ENCODE measurements at places on chromosomes 3 and 15.

DNA sequence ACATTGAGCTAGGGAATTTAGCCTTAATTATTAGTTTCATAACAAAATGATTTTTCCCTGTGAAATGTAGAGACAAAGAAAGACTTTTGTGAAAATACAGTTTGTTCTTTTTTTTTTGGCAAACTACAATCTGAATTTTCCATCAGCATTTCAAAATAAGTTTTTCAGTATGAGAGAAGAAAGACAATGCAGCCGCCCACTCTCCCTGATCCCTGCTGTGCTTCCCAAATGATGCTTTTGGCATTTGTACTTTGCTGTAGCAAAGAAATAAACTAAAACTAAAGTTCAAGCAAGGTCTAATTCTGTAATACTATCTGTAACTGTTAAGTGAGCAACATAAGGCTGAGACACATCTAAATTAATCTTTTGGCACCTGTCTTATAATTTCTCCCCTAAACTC lies 782.2 kb downstream of the VGLL3 start:
- no peak for DNase-seq

GRCh38 chr3:3119393-3119851 lies 7.3 kb upstream of the TRNT1 start:
- DNase-seq: no peak

GRCh38 chr3:33438881-33439545 lies 1.2 kb downstream of the UBP1 start:
- no peak for DNase-seq

DNA sequence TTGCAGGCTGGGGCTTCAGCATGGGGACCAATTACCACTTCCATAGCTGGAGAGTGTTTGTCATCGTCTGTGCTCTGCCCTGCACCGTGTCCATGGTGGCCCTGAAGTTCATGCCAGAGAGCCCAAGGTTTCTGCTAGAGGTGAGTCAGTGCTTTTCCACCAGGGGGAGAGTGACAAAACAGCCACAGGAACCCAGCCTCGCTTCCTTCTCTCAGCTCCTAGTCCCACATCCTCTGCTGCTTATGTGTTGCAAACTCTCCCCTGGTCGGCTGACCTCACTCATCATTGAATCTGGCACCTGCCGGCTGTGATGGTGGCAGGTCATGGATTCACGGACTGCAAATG lies 158.3 kb downstream of the SV2B start:
- no peak for DNase-seq

DNA sequence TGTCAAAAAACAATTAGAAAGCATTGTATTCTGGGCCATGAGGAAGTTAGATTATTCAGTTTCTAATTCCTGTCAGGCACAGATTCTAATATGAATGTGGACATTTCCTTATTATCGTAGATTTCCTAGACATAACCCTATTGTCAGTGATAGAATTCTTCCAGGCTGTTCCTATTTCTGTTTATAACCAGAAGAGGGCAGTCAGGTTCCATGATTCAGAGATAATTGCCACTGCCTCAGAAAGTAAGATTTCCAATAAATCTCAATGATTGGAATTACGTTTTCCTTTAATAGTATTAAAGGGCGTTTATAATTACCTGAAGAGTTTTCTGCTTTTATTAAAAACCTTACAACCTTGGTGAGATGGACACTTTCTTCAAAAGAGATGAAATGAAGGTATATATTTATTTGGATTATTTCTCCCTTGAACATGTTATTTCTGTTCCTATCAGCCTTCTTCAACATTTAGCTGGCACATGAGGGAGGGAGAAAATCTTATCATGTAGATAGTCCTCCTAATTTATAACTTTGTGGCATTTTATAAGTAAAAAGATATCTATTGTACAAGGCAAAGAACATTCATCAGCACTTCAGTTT lies 439.2 kb downstream of the MCTP2 start:
- DNase-seq: peak; percentile 67
